ENCODE measurements at places on chromosomes 5 and 9.
A peak's percentile ranks its signal among the peaks of the same experiment; 100 is the strongest.

DNA sequence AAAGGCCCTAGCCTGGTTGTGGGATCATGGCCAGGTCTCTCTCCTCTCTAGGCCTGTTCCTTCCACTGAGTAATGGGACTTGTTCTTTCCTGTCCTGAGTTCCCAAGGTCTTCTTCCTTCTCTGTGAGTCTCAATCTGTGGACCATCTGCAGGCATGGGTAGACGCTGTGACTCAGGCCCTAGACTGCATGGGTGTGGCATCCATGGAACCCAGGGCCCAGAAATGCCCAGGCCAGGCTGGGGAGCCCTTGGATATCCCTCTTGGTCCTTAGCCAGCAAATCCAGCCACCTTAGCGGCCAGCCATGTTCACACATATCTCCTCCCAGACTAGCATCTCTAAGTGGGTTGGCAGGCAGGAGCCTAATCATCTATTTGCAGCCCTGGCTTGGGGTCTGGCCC lies 2.3 kb upstream of the ACSL6 start:
- no peak for DNase-seq

DNA sequence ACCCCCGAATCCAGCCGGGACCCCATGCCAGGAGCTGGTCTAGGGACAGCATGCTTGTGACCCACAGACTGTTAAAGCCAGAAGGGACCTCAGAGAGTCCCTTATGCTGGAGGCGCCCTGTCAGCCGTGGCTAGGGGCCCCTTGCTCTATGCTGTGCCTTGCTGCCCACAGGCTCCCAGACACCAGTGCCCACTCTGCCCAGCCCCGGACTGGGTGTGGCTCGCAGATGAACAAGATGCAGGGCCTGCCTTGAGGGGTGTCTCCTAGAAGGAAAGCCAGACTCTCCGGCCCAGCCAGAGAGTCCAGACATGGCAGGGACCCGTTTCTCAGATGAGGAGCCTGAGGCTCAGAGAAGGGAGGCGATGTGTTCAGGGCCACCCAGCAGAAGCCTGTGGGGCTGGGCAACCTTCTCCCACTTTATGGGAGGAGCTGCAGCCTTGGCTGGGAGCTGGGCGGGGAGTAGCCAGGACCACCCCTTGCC lies 85.7 kb downstream of the LMX1B start:
- no peak for DNase-seq

DNA sequence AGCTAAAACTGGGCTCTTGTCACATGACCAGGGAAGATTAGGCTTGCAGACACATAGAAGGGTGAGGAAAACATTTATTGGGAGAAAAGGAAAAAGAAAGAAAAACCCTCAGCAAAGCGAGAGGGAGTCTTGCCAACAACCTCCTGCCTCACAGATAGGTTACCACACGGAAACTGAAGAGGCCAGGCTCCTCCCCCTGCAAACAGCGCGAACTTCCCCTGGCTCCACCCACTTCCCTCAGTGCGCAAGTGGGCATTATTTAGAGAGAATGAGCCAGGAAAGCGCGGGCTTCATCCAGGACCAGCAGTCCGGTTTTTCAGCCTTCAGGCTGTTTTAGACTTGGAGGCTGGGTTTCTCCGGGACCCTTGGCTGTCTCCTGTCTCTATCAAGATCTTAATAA lies 70.3 kb downstream of the STK32A start:
- DNase-seq, result no peak

GRCh38 chr5:179339081-179339480 lies 6.2 kb downstream of the ADAMTS2 start:
- no peak for DNase-seq

DNA sequence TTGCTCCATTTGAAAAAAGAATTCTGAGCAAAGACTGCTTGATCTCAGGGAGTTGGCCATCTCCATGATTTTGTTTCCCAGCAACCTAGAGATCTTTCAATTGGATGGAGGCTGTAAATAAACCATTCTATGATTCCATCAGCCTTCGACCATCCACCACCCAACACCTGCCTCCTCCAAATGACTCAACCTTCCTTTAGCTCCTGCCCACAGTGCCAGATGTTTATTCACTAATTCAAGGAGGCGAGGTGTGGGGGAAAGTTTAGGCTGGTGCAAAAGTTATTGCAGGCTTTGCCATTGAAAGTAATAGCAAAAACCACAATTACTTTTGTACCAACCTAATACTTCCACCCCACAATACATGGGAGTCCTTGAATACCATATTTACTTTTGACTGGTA lies 327.5 kb downstream of the CAAP1 start:
- no peak for DNase-seq

GRCh38 chr9:137302449-137303150 lies 529 bp upstream of the NRARP start:
- no peak for DNase-seq

DNA sequence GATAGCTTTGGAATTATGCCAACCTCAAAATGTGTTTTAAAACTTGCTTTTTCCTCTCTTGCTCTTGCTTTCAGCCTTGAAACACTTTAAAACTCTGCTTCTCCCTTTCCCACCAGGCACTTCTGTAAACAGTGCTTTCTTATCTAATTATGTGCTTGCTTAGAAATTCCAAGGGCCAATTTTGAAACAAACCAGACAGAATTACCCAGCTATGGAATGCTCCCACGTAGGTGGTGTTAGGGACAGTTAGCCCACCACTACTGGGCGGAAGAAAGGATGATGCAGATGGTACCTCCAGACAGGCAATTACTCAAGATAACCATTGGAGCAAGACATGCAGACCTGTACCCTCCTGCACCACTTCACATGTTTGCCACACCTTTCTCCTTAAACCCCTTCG lies 523.0 kb upstream of the PTPRD start:
- no peak for DNase-seq

DNA sequence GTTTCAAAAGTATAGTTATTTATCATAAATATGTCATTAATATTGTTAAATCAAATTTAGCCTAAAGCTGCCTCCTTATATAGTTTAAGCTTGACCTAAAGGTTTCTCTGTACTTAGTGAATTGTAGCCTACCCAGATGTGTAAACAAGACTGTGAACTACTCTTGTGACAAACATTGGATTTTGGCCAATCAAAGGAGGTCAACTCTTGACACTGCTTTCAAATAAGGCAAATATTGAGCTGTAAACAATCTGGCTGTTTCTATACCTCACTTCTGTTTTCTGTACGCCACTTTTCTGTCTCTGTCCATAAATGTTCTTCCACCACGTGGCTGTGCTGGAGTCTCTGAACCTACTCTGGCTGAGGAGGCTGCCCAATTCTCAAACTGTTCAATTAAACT lies 51.2 kb downstream of the FXN start:
- DNase-seq, result no peak

DNA sequence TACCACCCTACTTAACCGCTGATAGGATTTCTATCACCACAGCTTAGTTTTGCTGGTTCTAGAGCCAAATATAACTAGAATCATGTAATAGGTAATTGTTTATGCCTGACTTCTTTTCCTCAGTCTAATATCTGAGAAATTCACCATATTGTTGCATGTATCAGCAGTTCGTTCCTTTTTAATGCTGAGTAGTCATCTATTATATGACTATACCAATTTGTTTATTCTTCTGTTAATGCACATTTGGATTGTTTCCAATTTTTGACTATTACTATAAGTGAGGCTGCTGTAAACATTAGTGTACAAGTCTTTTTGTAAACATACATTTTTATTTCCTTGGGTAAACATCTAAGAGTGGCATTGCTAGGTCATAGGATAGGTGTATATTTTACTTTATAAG lies 25.9 kb downstream of the CSNK1G3 start:
- no peak for DNase-seq

- DNase-seq, result no peak
Measured at GRCh38 chr9:75930730-75931321, 40.4 kb downstream of the PCSK5 start.

DNA sequence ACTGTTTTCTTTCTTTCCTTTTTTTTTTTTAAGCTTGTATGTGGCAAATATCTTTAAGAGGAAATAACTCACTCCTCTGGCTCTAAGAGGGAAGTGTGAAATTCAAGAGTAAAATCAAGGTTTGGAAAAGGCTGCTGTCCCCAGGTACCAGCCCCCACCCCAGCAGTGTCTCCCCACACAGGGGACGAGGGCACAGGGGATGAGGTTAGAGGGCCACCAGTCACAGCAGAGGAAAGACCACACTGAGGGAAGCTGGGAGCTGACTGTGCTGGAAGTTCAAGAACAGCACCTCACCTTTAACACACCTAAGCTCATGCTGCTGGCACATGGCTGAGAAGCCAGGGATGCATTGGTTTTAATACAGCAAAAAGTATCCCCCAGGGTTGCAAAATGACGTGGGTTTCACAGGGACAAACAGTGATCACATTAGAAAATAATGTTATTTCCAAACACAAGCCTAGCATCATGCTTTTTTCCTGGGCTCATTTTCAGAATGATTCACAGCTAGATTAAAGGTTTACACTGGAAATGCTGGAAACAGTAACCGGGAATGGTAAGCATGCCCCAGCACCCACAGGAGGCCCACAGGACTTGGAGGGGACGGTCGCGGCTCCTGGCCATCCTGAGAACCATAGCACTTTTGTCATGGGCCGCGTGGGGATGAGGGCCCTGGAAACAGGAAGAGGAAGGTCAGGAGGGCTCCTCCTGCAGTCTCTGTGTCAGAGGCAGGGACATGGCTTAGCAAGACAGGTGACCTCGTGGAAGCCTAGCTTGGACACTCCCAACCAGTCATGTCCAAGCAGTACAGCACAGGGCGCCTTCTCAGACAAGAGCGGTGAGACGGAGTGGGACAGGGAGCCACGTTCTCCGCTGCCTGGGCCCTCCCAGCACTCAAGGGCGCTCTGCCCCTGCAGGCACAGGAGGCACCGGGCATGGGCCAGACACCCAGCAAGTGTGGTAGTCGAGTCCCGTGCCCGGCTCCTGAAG lies 6.9 kb downstream of the LPCAT1 start:
- peak; percentile 8 for DNase-seq

- DNase-seq, result no peak
Measured at GRCh38 chr5:54108136-54108535, 202.2 kb downstream of the ARL15 start.

GRCh38 chr5:1020452-1020961 lies 11.9 kb downstream of the NKD2 start:
- DNase-seq, result no peak

GRCh38 chr5:138658676-138659075 lies 83.5 kb upstream of the HSPA9 start:
- no peak for DNase-seq

DNA sequence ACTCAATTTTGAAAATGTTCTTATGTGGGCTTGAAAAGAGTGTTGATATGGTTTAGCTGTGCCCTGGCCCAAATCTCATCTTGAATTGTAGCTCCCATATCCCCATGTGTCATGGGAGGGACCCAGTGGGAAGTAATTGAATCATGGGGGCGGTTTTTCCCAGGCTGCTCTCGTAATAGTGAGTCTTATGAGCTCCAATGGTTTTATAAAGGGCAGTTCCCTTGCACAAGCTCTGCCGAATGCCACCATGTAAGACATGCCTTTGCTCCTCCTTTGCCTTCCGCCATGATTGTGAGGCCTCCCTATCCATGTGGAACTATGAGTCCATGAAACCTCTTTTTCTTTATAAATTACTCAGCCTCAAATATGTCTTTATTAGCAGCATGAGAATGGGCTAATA lies 71.0 kb downstream of the USP20 start:
- DNase-seq, result no peak

GRCh38 chr9:124282442-124283227 lies 24.9 kb downstream of the NEK6 start:
- no peak for DNase-seq

- no peak for DNase-seq
Measured at GRCh38 chr9:105243015-105243686, 1.3 kb upstream of the SLC44A1 start.

DNA sequence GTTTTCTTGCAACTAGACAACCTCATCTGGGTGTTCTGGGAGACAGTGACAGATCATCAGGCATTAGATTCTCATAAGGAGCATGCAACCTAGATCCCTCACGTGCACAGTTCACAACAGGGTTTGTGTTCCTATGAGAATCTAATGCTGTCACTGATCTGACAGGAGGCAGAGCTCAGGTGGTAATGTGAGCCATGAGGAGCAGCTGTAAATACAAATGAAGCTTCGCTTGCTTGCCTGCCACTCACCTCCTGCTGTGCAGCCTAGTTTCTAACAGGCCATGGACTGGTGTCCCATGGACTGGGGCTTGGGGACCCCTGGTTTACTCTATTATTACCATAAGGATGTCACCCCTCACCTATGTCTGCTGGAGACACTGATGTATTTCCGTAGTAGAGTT lies 166.8 kb downstream of the PSAT1 start:
- no peak for DNase-seq

DNA sequence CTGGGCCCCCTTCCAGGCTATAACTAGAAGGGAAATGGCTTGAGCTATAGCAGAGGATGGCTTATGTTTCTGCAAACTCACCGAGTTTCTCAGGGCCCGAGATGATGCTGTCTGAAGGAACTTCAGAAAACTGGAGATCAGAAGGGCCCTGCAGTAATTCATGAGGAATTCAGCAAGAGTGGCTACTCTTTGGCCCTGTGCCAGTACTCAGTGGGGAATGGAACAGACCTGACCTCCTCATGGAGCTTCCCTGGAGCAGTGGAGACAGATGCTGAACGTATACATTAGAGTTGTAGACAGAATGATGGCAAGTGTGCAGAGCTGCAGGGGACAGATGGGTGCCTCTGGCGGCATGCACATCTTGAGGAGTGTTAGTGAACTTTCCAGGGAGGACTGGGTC lies 17.3 kb upstream of the SMIM32 start:
- no peak for DNase-seq
